Head of caudate nucleus (tissue), 42 donors: ENCODE measurements at places on chromosomes 7 and 10.
A peak's percentile ranks its signal among the peaks of the same experiment; 100 is the strongest.

DNA sequence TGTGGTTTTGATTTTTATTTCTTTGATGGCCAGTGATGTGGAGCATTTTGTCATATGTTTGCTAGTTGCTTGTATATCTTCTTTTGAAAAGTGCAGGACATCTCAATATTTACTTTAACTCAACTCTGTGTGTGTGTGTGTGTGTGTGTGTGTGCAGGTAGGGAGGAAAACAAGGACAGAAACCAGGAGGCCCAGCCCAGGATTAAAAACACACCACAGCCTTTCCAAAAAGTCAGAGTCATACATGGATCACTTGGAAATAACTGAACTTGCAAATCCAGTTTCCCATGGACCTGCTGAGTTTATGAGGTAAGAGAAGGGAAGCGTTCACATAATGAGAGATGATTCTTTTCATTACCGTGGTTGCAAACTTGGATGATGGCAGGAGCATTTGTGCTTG, 189.9 kb upstream of the LYZL1 start:
- no peak for DNase-seq

GRCh38 chr7:25906003-25906402, 246.0 kb upstream of the NFE2L3 start:
- DNase-seq = no peak

DNA sequence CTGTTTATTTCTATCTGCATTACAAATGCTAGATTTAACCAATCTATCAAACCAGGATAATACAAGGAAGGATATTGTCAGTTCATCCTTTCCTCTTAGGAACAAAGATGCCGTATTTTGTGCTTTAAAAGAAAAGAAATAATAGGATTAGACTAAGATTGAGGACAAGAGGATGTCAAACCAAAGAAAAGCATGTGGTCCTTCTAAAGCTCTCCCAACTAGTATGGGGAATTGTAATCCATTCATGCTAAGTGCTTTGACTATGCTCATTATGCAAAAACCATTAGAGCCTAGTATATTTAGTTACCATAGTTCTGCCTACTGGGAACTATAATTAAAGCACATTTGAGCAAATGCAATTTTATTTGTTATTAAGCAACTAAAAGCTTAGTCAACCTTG, 280.2 kb downstream of the GRM8 start:
- no peak for DNase-seq

DNA sequence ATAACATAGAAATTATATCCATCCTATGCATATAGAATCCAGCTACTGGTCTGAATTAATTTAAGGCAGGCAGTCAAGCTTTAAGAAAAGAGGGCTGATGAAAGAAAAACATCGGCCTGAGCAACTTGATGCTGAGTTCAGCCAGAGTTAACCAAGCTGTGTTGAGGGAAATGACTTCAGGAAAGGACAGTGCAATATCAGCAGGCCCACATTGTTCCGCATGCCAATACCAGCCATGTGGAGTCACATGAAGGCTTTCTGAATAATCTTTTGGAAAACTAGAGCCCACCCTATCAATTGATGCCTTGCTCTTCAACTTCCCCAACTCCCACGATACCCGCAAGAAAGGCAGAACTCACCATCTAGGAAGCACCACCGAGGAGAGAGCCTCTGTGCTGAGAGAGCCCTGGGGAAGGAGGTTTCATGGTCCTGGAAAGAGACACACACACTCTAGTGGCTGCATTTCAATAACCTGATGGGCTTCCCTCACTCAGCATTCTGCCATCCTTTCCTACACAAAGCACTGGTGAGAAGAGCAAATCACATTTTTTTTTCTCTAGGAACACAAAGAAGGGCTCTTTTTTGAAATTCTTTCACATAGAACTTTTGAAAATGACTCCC, 125.8 kb upstream of the PTN start:
- no peak for DNase-seq

DNA sequence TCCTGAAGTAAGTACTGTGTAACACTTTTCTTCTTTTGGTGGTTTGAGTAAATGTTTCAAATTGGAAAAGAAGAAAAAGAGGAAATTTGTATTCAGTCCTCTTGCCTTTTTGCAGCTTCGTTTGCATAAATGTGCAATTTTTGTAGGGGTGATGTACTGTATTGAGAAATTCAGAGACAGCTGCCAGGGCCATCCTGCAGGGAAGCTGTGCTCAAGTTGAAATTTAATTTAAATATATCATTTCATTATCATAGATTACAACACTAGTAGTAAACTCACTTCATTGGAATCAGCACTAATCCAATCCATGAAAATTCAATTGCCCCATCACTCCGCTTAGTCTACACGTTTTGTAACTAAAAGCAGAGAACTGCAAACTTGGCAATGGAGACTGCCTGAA, 415.4 kb downstream of the DNAJB9 start:
- no peak for DNase-seq

DNA sequence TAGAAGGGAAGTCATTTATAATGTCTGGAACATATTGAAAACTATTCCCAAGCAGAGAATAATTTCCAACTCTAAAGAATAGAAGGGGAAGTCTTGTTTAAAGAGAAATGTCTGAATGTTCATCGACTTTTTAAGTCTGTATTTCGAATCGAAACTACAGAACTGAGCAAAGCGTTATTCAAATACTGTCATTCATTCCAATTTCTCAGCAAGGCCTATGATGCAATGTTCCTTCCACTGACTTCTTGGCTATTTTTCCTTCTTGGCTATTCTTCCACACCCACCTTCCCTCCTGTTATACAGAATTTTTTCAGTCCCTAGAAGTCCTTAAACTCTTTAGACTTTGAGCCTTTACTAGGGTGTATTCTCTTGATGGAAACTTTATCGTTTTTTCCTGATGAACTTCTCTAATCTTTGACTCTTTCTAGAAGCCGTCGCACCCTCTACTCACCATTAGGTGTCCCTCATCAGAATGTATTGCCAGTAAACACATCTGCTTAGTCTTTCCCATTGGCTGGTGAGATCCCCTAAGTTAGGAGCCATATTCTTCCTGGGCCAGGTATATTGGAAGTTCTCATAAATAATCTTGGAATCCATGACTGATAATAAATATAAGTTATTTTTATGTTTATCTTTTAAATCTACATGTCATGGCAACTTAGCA, 235.7 kb upstream of the CCDC6 start:
- no peak for DNase-seq

- DNase-seq = no peak
These were observed 154.6 kb downstream of the TPST1 start for GRCh38 chr7:66359656-66360211.

GRCh38 chr7:842431-843031, 10.3 kb downstream of the SUN1 start:
- peak; percentile 40 for DNase-seq

GRCh38 chr7:18228686-18229085, 201.0 kb upstream of the PRPS1L1 start:
- DNase-seq = no peak

DNA sequence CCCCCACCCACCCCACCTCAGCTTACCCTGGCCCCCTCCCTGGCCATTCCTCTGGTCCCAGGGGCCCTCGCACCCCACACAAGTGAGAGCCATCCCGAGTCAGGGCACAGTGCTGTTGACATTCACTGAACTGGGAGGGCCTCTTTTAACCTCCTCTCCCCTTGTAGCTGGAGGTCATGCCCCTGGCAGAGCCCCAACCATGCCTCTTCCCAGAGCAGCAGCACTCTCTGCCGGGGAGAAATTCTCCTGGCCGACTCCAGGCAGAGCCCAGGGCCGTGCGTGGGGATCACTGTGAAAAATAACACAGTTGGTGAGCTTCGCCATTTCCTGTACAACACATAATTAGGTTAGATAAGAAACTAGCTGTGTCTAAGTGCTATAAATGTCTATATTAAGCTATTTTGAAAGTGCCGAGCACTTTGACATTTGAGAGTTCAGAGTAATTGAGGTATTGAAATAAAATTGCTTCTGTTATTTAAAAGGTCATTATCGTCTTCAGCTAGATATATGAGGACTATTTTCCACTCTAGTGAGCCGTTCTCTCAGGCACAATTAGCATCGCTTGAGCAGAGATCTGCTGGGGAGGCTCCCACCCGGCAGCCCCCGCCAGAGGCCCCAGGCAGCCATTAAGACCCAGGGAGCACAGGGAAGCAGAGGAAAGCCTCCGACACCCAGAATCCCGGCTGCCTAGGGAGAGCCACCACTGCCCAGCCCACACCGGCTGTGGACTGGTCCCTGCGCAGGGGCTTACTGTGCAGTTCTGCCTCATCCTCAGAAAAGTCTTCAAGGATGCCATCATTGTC, 62.4 kb upstream of the LRRC18 start:
- DNase-seq = no peak

DNA sequence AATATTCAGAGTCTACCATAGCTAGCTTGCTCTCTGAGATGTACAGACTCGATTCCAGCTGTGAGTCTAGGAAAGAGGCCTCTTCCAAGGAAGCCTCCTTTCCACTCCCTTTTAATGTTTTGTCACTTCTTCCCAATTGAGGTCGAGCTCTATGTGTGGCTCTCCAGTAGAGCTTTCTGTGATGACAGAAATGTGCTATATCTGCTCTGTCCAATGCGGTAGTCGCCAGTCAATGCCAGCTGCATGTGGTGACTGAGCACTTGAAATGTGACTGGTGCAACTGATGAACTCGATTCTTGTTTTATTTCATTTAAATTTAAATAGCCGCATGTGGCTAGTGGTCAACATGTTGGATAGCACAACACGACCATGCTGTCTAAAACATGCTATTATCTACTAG, 387.0 kb upstream of the NRP1 start:
- no peak for DNase-seq

- DNase-seq = no peak
These were observed 70.7 kb upstream of the ADO start for GRCh38 chr10:62733654-62734293.

DNA sequence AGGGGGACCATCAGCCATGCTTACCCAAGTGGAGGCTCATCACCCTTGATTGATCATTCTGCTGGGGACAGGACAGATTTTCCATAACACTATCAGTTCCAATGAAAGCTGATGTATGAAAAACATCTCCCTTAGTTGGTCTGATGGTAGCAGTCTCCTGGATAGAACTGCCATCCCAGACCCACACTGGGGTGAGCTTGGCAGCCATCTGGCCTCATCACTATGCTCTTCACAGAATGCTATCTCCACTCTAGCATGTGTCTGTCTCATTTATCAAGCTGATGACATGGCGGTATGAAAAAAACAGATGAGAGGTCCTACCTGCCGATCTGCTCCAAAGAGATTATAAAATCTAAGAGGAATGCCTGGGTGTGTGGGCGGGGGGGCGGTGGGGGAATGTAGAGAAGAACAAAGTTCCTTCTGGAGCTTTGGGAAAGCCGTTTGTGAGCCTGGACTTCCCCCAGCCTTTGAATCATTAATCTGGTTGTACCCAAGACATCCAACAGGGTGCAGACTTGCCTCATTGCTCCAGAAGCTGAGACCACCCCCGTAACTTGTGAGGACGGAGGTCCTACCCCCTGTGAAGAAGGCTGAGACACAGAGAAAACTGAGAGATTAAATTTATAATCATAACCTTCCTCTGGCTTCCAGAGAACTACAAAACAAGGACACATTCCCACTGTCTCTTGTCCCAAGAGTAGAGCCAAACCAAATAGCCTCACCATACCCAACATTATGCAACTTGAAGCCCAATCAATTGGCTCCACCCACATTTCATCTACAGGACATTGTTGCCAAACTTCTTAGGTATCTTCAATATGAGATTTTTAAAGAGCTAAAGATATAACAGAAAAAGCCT, 340.8 kb downstream of the KCNMA1 start:
- no peak for DNase-seq

DNA sequence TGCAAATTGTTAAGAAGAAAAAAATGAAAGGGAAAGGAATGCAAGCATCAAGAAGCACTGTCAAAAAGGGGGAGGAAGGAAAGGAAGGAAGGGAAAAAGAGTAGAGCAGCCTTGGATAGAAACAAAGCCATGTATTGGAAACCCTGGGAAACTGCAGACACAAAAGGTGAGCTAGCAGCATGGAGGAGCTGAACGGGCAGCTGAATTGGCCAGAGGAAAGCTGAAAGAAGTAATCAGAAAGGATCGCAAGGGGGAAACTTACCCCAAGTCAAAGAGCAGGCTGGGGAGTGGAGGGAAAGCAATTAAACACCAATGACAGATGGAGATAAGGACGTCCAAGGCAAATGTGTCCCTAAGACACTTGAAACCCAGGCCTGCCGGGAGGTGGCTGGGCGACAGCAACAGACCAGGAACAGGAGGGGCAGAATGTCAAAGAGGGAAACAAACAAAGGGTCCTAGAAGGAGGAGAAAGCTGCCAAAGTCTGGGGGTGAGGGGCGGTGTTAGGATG, 93.8 kb upstream of the SVIL start:
- no peak for DNase-seq

DNA sequence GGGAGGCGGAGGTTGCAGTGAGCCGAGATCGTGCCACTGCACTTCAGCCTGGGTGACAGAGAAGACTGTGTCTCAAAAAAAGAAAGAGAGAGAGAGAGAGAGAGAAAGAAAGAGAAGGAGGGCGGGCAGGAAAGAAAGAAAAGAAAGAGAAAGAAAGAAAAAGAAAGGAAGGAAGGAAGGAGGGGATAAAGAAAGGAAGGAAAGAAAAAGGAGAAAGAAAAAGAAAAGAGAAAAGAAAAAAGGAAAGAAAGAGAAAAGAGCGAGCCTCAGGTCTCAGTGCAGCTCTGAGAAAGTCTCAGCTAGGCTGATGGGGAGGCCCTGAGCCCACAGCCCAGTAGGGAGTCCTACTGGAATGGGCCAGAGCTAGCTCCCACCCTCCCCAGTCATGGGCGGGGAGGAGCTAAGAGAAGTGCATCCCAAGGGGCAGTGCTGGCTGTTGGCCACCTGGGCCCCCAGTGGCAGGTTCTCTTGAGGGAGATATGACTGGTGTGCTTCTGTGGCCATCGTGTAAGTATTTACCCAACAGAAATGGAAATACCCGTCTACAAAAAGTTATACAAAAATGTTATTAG, 69.3 kb downstream of the ABRAXAS2 start:
- no peak for DNase-seq

DNA sequence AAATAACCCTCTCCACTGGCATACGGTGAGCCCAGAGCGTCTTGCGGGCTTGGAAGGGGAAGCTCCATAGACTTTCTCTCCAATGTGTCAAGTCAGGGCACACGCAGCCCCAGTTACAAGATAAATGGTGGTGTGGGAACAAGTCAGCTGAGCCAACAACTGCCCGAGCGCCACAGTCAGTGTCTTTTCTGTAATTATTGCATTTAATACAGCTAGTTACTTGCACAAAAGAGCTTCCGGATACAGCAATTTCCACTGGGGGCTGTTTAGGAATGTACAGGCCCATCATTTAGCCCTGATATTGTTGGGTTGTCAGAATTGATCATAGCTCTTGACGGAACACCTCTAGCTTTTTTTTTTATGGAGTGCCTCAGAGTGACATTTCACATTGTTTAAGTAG, 193.5 kb upstream of the SP8 start:
- no peak for DNase-seq

DNA sequence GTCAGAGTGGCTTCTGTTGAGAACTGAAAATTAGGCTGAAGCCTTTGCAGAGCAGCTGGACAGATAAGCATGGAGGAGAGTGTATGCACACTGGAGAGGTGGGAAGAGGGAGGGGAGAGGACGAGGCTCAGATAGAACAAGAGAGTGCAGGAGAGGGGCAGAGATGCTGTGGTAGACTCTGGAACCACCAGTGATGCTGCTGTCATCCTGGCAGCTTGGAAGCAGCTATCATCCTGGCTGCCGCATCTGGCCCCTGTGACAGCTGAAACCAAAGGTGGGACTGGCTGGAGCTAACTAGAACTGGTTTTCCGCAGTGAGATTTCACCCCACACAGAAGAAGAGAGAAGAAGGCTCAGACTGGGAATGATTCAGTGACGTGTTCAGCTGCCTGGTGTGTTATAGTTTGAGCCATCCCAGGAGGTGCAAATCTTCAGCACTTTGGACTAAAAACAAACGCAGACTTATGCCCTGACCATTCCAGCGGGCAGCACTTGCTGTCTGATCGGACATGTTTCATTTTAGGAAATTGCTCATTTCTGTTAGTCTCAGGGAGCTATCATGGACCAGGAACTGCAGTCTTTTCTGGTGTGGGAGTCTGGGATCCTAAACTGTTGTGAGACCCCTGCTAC, 38.4 kb downstream of the EEPD1 start:
- DNase-seq = no peak
